NCI-H2081 (cell line): ENCODE measurements at places on chromosomes 2 and 18.
A peak's percentile ranks its signal among the peaks of the same experiment; 100 is the strongest.

DNA sequence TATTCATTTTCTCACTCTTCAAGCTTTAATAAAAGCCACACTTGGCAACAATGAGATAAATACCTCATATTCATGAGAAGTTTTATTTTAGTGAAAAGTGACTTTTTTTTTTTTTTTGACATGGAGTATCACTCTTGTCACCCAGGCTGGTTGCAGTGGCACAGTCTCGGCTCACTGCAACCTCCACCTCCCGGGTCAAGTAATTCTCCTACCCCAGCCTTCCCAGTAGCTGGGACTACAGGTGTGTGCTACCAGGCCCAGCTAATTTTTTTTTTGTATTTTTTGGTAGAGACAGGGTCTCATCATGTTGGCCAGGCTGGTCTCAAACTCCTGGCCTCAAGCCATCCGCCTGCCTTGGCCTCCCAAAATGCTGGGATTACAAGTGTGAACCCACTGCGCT lies 47.0 kb downstream of the FRZB start:
- no peak for DNase-seq

GRCh38 chr2:9087121-9087681 lies 83.7 kb upstream of the MBOAT2 start:
- no peak for DNase-seq

DNA sequence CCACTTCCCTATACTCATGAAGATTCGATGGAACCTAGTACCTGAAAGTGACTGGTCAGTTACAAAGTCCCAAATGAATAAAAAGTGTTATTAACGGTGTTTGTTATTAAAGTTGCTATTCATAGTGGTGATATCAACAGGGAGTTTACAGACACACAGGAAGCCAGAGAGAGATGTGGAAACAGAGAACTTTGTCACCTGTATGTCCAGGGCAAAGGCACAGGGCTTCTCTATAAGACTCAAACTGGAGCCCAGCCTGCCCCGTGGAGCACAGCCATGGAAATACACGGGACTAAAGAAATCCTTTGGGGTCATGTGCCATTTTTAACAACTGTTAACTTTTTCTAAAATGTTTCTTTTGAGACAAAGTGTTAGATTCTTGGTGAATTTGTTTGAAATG lies 68.5 kb downstream of the KLF7 start:
- DNase-seq = no peak

- no peak for DNase-seq
Observed at GRCh38 chr2:200796561-200796960, 15.1 kb upstream of the BZW1 start.

GRCh38 chr18:75915941-75916623 lies 488.6 kb upstream of the SMIM21 start:
- peak; percentile 29 for DNase-seq
